ENCODE measurements at places on chromosomes 2 and 18.

- DNase-seq: no peak
Measured at GRCh38 chr2:96305979-96306308, 598 bp upstream of the SNRNP200 start.

- DNase-seq: no peak
Measured at GRCh38 chr2:50785816-50786215, 246.1 kb downstream of the NRXN1 start.

DNA sequence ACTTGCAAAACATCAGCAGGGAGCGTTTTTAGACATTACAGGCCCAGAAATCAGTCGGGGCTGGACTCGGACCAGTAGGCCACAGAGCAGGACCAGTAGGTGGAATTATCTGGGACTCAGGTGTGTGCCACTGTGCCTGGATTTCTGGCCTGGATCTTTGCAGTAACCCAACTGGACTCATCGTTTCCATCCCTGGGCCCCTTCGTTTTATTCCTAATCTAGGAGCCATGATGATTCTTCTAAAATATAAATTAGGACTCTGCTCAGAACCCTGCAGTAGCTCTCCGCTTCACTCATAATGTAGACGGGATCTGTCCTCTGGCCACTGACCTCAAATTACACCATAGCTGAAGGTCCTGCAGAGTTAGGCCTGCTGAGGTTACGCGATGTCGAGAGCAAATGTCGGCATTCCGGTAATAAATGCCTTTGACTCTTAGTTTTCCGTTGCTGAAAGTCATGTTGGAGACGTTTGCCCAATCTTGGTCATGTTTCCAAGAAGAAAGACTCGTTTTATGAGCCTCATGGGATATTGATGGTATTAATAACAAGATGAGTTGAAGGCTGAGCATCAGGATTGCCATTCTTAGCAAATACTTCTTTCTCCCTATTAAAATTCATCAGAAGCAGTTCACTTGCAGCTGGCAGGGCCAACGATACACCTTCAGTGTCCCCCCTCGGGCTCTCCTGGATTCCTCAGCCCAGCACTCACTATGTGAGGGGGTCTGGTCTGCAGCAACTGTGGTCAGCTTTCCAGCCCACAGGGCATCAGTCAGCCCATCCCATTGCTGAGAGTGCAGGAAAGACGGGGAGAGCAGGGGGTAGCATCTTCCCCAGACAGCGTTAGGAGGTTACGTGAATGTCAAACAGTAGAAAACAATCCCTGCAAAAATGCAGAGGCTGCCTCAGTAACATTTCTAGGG lies 39.9 kb upstream of the KLF11 start:
- no peak for DNase-seq

- DNase-seq: no peak
Measured at GRCh38 chr2:131035112-131035825, 58.0 kb downstream of the FAM168B start.

- DNase-seq: no peak
Measured at GRCh38 chr2:150168595-150169236, 318.8 kb downstream of the RND3 start.

GRCh38 chr2:45626387-45627221 lies 15.5 kb upstream of the SRBD1 start:
- no peak for DNase-seq

DNA sequence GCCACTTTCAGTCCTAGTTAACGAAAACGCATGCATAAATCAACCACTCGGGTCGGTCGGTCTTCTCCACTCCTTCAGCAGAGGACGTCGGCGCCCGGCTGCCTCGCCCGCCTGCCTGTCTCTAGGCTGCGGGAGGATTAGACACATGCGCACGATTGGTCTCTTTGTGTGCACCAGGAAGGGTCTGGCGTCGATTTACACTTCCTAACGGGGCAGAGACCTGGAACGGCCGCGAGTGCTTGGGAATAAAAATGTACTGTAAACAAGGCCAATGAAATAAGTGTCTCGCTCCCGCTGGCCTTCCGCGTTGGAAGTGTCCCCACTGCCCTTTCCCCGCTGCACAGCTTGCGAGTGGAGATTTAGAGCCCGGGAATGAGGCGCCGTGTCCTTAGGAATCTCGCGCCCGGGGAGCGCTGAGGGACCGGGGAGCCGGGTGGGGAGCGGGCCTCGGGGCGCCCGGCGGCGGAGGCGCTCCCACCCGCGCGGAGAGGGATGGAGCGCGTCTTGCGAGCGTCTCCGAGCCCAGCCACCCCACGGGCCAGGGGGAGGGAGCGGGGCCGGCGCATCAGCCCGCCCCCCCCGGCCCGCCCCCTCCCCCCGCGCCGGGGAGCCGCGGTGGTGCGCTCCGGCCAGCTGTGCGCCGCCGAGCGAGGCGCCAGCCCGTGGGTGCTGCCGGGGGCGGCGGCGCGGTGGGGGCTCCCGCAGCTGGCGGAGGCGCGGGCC lies at the start of gene DOK6:
TSS of gene DOK6 (plus strand) at position 636 of the 723 bp plus-strand sequence.
- no peak for DNase-seq

GRCh38 chr2:55224761-55225261 lies 7.3 kb downstream of the CLHC1 start:
- no peak for DNase-seq

DNA sequence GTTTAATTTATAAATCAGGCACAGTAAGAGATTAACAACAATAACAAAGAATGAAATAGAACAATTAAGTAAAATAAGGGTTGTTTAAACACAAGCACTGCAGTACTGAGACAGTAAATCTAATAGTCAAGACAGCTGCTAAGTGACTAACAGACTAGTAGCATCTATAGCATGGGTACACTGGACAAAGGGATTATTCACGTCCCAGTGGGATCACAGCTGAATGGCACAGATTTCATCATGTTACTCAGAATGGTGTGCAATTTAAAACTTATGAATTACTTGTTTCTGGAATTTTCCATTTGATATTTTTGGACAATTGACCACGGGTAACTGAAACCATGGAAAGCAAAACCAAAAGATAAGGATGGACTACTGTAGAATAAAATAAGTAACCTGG lies 161.9 kb upstream of the DAPL1 start:
- no peak for DNase-seq

GRCh38 chr2:164388511-164388910 lies 232.8 kb downstream of the GRB14 start:
- DNase-seq: no peak

GRCh38 chr2:70964596-70965386 lies 13.6 kb upstream of the ANKRD53 start:
- DNase-seq: peak; percentile 82

DNA sequence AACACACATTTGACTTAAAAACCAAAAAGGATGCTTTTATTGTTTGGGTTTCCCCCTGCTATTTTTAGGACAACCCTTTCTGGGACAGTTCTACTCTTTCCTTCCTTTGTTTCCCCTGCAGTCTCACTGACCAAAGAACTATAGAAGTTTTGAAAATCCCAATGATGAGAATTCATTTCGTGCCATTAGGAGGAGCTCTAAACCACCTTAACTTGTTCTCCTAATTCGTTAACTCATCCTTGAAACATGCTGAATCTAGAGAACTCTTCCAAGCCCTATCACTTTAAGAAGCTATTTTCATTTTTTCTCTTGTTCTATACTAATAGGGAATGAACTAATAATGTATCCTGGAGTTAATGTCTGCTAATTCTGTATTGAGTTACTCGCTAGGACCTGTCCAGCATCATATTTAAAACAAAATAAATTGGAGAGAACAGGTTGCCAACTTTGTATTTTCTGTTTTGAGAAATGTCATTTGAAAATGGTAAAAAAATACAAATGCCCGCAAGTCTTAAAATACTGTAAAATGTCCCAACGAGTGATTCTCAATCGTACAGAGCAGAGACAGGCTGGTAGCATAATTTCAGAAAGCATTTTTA lies 62.9 kb downstream of the AFTPH start:
- no peak for DNase-seq

DNA sequence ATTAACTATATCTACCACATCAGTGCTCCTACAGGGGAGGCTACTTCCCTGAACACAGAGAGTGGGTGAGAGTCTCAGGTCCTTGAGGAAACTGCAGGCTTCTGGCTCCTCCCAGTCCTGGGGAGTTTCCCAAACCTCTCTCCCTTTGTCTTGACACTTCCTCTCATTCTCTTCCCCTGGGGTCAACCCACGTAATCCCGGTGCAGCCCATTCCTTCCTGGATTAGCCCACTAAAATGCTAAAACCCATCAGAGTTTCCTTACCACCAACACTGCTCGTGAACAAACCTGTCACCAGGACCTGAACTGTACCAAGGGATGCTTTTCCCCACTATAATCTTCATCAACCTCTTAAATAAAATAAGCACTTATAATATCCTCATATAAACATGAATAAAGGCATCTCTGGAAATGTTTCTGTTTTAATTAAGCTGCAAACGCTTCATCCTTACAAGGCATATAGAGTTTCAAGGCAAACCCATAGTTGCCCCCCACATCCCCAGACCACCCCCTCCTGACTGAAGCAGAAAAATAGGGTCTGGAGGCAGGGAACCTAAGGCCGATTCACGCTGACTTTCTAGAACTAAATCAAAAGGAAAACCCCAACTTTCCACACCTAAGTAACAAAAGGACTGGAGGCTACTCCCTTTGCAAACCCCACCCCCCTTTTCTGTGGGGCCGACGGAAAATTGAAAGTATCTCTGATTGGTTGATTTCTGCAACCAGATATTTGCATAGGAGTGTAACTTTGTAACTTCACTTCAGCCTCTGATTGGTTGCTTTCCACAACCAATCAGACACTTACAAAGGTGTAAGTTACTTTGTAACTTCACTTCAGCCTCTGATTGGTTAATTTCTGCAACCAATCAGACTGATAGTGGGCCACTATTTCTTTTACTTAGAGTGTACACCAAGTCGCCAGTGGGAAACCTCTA lies 19.0 kb downstream of the TMSB10 start:
- DNase-seq: no peak

GRCh38 chr2:191846515-191847476 lies at the start of gene CAVIN2:
CAVIN2 (minus strand) TSS chr2:191847088; CDS start chr2:191846925, 163 bp downstream.
- no peak for DNase-seq

GRCh38 chr2:44529448-44529847 lies 167.7 kb downstream of the CAMKMT start:
- no peak for DNase-seq

- DNase-seq: no peak
Measured at GRCh38 chr18:2070631-2071030, 500.7 kb downstream of the METTL4 start.

GRCh38 chr2:224938651-224939182 lies 103.6 kb downstream of the DOCK10 start:
- no peak for DNase-seq

DNA sequence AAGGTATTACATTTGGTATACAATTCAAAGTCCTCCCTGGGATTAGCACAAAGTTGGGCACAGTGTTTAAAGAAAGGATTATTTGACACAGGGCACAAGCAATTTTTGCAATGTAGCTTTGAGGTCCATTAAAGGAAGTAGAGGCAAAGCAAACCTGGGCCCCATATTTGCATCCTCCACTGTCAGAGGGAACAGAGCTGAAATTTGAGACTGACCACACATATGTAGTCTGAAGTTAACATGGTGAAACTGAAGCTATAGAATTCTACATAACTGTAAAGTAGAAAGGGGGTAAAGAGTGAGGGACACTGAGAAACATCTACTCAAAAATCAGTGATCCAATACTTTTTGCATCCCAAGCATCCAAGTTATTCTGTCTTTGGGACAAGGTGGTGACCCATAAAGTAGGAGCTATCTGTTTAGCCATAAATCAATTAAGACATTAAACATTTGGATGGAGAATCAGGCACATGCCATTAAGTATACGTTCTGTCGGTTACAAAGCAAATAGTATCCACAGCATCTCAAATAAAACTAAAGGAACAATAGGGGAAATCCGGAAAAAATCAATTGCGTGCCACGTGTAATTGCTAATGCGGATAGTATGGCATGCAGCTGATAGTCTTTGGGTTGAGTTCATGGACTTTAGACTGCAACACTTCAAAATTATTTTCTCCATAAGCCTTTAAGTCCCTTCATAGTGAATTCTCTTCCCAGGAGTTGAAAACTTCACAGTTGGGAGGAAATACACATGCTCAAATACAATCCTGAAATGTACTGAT lies 72.6 kb downstream of the PLEKHM3 start:
- DNase-seq: no peak

- DNase-seq: no peak
Measured at GRCh38 chr2:120357768-120358167, 11.8 kb downstream of the INHBB start.

DNA sequence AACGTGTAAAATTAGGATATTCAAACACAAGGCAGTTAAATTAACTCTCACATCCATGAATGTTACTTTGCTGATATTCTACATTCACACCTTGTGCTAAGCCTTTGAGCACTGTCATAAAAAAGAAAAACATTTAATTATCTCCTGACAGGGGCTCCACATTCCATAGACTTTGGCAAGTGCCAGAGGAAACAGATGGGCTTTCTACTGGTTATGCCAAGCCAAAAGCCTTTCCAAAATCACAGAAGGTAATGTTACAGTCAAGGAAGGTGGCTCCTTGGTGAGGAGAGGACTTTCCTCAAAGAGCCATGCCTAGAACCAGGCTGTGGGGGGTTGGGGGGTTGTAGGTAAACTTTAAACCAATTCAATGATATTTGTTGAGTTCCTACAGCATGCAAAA lies 12.4 kb downstream of the MYO5B start:
- DNase-seq: no peak

DNA sequence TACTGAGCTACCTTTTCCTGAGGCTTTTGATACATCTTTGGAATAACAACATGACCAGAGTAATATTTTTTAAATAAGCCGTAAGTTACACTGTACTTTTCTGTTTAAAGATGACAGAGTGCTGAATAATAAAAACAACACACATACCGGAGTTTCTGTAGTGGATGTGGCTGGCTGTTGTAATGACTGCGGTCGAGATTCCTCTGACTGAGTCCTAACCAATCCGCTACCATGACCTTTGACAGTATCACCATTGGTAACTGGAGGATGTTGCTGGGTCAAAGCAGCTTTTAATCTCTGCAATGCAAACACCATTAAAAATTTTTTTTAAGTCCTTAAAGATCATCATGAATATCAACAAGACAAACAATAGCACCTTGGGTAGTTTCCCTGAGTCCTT lies 70.7 kb downstream of the ATF2 start:
- DNase-seq: no peak

DNA sequence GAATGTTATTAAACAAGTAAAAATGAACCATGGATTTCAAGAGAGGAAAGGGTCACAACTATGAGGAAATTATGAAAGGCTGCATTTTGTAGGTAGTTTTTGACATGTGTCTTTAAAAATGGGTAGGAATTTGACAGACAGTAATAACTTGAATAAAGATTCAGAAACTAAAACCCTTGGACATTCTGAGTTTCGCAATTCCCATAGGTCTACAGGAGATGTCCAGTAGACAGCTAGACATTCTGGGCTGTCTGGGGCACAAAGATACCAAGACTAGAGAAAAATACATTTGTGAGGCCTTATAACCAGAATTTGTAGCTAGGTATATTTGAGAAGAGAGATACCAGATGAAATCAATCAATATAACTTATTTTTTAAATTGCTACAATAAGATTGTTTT lies 42.3 kb downstream of the DNAJC10 start:
- no peak for DNase-seq

- DNase-seq: no peak
Measured at GRCh38 chr2:20213651-20214565, 11.0 kb downstream of the SDC1 start.

GRCh38 chr2:12177455-12178288 lies 431.2 kb downstream of the LPIN1 start:
- no peak for DNase-seq
